Activated CD8-positive, alpha-beta T cell treated with anti-CD3 and anti-CD28 coated beads, Interleukin-2, amount 10 ng/mL, durations not matched to agents 7 days and 5 days (primary cell): ENCODE measurements at places on chromosomes 1 and 21. TPM values are rescaled to one million over a fixed set of nuclear protein-coding genes. Genes with fewer than 3 reads are reported as not detected.

- no peak for DNase-seq
These were observed 709 bp downstream of the GART start for GRCh38 chr21:33541105-33541711.

- no peak for DNase-seq
These were observed 113.7 kb downstream of the RUNX1 start for GRCh38 chr21:34935452-34935851.

- peak; percentile 46 for DNase-seq
These were observed 11.4 kb upstream of the RGS16 start for GRCh38 chr1:182615468-182616129.

DNA sequence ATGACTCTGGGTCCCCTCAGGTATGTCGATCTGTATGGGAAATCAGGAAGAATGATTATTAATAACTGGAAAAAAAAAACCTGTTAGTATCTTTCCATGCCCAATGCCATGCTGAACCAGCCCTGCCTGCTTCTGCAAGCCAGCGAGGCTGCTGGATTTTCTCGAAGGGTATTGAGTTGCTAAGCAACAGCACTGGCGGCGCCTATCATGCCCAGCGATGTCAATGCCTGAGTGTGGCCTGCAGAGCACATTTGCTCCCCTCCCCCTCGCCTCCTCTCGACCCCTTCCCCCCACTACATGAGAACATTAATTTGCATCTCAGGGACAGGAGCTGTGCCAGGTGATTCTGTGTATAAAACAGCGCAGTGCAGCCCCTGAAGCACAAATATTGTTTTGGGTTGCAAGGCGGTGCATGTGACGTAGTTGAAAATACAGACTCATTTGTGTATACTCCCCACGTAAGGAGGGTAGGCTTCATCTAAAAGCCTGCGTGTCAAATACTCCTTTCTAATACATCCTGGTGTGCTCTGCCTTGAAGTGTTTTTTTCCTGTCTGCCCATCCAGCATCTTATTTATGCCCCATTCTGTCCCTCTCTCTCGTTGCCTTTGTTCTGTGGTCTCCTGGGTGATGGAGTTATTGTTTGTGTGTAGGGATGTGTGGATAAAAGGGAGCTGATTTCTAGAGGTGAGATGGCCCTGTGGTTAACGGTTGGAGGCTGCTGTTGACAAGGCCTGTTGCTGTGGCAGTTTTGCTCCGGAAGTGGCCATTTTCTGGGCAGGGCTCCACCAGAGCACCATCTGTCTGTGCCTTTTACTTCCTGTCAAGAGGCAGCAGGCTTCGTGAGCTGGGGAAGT is 32.7 kb upstream of the ATP5PO start:
- DNase-seq = peak; percentile 95

- no peak for DNase-seq
These were observed 20.0 kb downstream of the PHLDA3 start for GRCh38 chr1:201448990-201449389.

GRCh38 chr1:231879296-231879695 is 252.7 kb downstream of the DISC1 start:
- DNase-seq = no peak

DNA sequence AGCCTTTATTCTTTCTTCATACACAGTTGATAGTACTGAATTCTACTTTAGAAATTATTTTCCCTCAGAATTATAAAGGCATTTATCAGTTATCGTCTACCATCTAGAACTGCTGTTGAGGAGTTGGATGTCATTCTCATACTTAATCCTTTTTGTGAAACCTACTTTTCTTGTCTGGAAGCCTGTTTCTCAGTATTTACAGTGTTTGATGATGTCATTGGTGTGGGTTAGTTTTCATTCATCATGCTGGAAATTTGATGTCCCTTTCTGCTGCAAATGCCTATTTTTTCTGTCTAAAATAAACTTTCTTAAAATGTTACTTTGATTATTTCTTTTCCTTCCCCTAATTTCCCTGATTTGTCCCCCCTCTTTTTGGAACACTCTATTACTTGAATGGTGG is 22.8 kb upstream of the ZNF281 start:
- no peak for DNase-seq

- no peak for DNase-seq
These were observed 32.8 kb upstream of the SCMH1 start for GRCh38 chr1:41274752-41275545.

DNA sequence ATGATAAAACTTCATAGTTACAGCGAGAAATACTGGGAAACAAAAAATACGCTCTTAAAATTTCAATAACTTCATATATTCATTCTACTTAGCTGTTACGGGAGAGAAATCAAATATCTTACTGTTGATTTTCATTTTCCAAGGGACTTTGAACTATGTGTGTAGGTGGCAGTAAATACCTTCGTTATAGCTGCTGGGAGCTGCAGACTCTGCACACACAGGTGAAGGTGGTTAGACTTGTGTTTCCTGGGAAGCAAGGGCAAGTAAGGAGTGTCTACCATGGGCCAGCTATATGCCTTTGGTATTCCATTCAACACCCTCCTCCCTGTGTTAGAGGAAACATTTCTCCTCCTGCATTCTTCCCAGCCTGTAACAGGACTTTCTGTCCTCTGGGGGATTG is 51.4 kb upstream of the DIRAS3 start:
- DNase-seq = no peak

DNA sequence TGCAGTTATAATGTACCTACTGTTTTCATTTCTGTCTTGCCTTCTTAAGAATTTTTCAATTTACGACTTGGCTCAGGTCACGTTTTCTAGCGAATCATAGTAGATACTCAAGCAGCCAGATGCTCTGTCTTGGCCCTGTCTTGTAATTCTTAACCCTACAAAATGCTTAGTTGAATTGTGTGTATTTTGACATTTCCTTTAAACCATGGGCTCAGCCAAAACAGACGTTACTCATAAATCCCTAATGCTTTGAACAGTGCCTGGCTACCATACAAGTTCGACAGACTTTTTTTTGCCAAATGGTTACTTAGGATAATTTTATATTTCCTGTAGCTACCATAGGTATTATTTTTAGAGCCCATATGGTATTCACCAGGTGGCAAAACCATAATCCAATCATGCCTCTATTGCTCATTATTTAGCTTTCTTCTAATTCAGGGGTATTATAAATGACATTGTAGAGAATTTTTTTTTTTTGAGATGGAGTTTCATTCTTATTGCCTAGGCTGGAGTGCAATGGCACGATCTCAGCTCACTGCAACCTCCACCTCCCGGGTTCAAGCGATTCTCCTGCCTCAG is 54.3 kb downstream of the KCNK1 start:
- no peak for DNase-seq

GRCh38 chr1:208606959-208607358 is 362.8 kb upstream of the PLXNA2 start:
- no peak for DNase-seq

DNA sequence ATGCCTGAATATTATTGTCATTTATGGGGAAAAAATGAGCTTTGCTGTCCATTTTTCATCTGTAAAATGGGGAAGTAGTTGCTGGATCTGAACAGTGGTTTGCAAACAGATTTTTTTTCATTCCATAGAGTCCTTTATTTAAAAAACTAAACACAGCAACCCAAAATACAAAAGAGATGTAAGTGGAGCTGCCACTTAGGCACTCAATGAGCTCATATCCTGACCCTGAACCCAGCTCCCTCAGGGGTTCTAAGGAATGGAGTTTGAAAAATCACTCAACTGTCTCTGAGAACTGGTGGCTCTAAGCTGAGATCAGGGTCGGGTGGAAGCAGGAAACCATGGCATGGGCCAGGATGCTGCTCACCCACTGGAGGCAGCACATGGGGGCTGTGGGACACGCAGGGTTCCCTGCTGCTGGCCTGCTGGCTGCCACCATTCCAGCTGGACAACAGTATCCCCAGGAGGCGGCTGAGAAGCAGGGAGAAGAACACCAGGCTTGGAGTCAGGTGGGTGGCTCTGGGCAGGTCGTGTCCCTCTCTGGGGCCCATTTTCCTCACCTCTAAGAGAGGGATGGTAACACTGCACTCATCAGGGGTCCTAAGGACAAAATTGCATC is 9.6 kb upstream of the ECE1 start:
- no peak for DNase-seq

GRCh38 chr21:26956216-26956615 is 10.7 kb downstream of the ADAMTS5 start:
- no peak for DNase-seq

- DNase-seq = no peak
These were observed 327.1 kb downstream of the PRDM2 start for GRCh38 chr1:14027099-14027498.

- no peak for DNase-seq
These were observed 25.3 kb upstream of the TMCO1 start for GRCh38 chr1:165793951-165794350.

DNA sequence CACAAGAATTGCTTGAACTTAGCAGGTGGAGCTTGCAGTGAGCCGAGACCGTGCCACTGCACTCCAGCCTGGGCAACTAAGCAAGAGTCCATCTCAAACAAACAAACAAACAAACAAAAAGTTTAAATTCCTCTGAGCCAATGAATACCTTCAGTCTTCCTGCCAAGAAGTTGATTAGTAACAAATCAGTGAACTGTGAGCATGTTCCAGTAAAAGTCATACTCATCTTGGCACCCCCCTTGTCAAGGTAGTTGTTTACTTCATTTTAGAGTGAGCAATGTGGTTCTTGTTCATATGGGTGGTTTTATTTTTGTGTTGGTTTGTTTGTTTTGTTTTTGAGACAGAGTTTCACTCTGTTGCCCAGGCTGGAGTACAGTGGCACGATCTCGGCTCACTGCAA is 18.0 kb upstream of the SLC2A7 start:
- DNase-seq = no peak

Gene ABCA4
- not detected for total RNA-seq

Gene KIF21B
- total RNA-seq = 158 TPM

Gene ANKRD65
- not detected for total RNA-seq

Gene BTF3L4
- total RNA-seq = 37.1 TPM

Gene FAM131C
- total RNA-seq = 6.0 TPM

Gene OR2T2
- not detected for total RNA-seq

Gene IQGAP3
- total RNA-seq = 28.6 TPM

Gene AADACL4
- not detected for total RNA-seq
